ENCODE measurements at places on chromosomes 1 and 21. TPM values are rescaled to one million over a fixed set of nuclear protein-coding genes. Genes with fewer than 3 reads are reported as not detected.

- no peak for DNase-seq
These were observed 12.9 kb downstream of the NRIP1 start for GRCh38 chr21:15051644-15052458.

Gene GIPC2
- 21.2 TPM for polyA plus RNA-seq

DNA sequence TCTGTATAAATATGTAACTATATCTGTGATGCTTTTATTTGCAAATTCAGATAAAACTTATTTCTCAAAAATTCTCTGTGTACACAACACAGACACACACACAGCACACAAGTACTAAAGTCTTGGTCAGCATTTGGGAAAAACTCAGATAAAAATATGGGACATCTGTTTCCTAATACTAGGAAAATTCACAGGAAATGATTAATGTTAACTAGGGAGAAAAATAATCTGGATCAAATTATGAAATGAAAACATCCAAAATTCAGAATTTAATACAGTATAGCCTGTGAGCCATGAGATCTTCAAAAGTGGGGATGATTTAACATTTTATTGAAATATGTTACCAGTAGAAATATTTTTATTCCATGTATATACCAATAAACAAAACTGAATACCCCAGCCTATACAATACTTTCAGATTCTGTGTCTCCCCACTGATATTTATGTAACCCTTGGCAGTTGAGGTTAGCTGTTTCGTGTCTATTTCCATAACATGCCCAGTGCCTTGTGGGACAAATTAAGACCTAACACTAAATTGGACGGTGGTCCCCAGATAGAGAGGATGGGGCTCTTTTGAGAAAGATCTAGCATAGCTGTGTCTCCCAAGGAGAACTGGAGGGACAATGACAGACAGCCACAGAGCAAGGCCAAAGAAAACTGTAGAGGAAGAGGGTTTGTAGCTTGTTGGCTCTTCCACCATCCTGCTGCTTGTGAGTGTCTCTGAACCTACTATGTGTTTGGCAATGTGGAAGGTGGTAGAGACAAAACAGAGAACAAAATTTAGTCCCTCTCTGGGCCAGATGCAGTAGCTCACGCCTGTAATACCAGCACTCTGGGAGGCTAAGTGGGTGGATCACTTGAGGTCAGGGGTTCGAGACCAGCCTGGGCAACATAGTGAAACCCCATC, 47.2 kb downstream of the GNG12 start:
- DNase-seq = no peak

Gene C4BPA
- polyA plus RNA-seq = 0.47 TPM

Gene ADAMTS4
- 1.1 TPM for polyA plus RNA-seq

DNA sequence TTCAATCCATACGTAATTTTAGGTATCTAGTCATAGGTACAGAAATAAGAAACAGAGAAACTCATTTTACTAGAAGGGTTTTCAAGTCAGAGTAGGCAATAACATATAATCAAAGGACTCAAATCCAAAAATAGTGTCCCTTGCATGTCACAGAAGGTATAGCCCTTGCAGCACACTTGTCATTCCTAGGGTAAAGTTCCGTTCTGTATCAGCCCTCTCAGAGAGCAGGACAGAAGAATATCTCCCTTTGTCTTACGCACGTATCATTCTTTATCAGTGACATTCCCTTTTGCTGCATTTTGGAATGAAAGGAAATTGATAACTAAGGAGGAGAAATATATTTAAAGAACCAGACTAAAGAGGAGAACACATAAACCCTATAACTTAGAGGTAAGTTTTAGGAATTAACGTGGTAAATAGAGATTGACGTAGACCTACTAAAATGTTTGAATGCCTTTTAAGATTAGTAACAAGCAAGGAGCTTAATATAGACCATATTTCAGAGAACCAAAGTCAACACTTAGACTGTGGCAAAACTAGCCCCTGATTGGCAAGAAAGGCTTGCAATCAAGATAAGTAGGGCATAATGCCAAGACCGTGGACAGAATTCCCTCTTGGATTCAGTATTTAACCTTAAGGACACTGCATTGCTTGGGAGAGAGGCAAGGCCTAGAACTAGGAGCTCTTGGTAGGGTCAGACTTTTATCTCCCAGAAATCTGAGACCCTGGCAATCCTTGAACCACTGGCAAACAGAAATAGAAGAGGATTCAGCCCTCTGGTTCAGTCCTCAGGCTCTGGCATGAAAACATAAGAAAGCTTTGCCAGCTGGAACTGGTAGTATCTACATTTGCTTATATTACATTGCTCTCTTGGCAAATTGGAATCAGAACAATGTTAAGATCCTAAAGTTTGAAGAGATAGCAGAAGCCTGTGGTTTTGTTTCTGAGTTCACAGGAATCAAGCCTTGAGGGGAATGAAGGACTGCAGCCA, 232.1 kb downstream of the ASTN1 start:
- DNase-seq = no peak

- DNase-seq = no peak
These were observed 13.7 kb upstream of the TENT5C start for GRCh38 chr1:117592155-117592554.

- DNase-seq = no peak
These were observed 7.4 kb upstream of the PRDM16 start for GRCh38 chr1:3061566-3061965.

DNA sequence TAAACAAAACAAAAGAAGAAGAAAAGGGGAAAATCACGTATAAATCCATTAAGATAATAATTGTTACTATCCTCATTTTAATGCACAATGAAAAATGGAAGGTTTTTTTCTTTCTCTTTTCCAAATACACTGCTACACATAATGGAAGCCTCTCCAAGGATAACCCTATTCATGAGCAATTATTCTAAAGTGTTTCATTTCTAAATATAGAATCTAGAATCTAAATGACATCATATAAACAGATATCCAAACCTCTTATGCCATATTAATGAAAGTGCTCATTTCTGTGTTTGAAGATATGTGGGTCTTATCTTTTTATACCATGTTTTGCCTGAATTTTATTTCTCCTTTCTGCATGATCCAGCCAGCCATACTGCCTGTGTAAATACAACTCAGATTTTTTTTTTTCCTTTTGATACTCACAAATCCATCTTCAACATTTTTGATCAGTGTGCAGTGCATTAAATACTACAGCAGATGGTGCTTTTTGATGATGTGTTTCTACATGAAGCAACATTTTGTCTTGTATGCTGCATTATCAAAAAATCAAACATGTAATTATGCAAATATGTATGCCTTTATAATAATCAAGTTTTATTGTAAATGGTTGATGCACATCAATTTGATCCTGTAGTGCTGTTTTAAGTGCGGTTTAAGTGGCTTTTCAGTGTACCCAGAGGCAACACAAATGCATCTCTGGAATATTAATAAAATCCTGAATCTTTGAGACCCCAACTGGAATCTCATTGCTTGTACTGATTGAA, 625.6 kb upstream of the PTBP2 start:
- DNase-seq = no peak

- no peak for DNase-seq
These were observed 69.3 kb downstream of the EPB41 start for GRCh38 chr1:28983509-28984310.

Gene SRP9
- 512 TPM for polyA plus RNA-seq

DNA sequence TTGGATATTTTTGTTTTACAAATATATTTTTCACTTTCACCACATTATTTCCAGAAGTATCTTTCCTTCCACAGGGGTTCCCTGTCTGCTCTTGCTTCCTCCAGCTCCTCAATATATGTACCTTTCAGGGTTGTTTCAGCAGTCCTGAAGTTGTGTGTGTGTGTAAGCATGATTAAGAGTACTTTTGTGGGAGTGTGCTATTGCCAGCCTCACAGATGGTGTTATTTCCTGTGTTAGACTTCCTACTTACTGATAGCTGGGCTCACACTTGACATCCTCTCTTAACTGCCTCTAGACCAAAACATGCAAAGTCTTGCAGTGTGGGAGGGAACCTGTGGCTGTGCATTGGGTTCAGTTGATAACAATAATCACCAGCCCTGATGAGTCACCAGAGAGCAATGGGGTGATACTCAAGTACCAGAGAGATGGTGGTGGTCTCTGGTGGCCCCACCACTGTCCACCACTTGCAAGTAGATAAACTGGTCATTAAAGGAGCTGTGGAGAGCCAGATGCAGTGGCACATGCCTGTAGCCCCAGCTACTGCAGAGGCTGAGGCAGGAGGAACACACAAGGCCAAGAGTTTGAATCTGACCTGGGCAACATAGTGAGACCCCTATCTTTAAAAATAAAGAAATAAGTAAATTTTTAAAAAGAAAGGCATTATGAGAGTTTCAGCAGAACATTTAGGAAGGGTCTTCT, 126.7 kb downstream of the NR5A2 start:
- no peak for DNase-seq

DNA sequence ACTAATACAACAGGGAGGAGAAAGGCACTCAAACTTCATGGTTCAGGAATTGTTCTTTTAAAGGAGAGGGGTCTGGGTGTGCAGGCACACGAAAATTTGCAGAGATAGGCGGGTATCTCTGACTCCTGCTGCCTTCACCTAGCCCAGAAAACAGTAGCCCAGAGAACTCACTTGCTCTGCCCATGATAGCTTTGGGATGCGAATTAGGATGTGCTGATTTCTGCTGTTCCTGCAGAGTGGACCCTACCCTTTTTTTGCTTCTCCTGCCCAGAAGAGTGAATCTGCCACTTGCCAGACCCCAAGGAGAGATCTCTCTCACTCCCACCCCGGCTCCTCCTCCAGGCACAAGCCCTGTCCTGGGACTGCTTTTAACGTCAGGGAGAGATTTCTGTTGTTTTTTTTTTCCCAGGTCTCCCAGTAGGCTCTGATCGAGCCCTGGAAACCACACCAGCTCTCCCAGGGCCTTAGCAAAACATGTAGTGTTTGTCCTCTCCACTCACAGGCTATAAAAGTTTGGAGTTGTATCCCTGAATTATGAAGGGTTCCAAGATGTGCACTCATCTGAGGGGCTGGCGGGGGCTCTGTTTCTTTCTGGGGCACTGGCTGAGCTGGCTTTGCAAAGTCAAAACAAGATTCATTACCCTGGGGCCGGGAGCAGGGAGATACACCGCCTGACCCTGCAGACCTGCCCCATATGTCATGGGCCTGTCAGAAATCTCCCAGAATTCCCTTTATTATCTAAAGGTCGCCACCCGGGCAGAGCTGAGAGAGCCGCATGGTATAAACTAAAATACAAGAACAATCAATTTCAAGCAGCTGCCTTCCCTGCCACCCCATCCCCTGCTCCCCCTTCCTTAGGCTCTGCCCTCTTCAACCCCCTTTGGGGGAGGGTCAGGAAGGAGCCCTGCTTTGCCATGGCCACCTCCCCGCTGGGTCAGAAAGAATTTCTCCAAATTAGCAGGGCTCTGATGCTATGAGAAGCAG, 17.9 kb downstream of the PLXNA2 start:
- no peak for DNase-seq

- no peak for DNase-seq
These were observed 1.6 kb upstream of the LEFTY2 start for GRCh38 chr1:225942574-225942973.

- DNase-seq = no peak
These were observed 15.8 kb downstream of the TSPAN2 start for GRCh38 chr1:115073298-115074087.

Gene OR6K3
- not detected for polyA plus RNA-seq

- DNase-seq = no peak
These were observed 91.7 kb downstream of the TYW3 start for GRCh38 chr1:74824497-74825107.

Gene CRYZL1
- 64.6 TPM for polyA plus RNA-seq

GRCh38 chr1:93845538-93846205, 33.3 kb downstream of the DNTTIP2 start:
- DNase-seq = no peak

GRCh38 chr1:109133002-109133706, 19.2 kb downstream of the ELAPOR1 start:
- DNase-seq = no peak
